ENCODE measurements at places on chromosomes 4 and X.

- no peak for DNase-seq
Observed at GRCh38 chrX:144716187-144716586, 531.1 kb upstream of the SPANXN1 start.

DNA sequence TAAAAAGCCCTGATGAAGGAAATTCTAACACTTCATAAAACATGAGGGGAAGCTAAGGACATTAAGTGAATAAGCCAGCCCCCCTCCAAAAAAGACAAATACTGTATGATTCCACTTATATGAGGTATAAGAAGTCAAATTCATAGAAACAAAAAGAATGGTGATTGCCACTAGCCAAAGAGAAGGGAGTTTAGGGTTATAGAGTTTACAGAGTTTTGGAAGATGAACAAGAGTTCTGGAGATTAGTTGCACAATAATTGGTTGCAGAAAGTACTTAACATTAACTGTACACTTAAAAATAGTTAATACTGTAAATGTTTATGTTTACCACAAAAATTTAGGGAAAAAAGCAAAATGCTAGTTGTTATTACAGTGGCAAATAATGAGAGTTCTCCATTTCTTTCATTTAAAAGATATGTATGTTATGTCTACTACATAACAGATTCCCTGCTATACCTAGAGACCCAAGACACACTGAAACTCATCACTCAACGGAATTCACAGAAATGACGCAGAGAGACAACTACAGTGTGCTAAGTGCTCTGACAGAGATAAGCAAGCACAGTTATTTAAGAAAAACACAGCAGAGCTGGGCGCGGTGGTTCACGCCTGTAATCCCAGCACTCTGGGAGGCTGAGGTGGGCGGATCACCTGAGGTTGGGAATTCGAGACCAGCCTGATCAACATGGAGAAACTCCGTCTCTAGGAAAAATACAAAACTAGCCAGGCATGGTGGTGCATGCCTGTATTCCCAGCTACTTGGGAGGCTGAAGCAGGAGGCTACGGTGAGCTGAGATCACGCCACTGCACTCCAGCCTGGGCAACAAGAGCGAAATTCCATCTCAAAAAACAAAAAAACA lies 37.2 kb downstream of the EIF4E start:
- DNase-seq = no peak

DNA sequence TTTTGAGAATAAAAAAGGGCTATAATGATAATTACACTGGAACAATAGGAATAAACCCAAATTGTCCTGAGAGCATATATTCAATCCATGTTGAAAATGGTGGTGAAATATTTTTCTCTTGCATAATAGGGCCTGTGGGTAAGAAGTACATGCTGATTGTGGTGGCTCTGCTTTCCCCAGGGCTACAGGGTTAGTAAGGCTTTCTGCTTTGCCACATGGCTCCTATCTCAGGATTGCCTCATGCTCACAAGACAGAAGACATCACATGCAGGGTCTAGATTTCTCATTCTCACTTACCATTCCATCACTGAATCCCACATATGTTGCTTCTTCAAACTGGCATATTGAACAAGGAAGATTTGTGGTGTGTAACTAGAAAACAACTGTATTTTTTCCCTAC lies 12.4 kb upstream of the VEGFC start:
- no peak for DNase-seq

- no peak for DNase-seq
Observed at GRCh38 chrX:148593146-148593545, 92.7 kb downstream of the AFF2 start.

DNA sequence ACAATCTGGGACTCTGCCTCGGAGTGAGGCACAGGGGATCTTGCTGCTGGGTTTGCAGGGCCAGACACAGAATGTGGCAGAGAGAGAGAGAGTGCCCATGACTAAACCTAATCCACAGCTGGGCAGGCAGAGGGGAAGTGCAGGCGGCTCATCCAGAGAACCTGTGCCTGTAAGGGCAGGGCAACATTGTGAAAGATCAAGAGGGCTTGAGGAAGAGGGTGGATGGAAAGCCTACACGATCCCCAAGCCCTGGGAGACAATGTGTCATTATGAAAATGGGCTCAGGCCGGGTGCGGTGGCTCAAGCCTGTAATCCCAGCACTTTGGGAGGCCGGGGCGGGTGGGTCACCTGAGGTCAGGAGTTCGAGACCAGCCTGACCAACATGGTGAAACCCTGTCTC lies 40.6 kb upstream of the TENM3 start:
- DNase-seq = no peak

DNA sequence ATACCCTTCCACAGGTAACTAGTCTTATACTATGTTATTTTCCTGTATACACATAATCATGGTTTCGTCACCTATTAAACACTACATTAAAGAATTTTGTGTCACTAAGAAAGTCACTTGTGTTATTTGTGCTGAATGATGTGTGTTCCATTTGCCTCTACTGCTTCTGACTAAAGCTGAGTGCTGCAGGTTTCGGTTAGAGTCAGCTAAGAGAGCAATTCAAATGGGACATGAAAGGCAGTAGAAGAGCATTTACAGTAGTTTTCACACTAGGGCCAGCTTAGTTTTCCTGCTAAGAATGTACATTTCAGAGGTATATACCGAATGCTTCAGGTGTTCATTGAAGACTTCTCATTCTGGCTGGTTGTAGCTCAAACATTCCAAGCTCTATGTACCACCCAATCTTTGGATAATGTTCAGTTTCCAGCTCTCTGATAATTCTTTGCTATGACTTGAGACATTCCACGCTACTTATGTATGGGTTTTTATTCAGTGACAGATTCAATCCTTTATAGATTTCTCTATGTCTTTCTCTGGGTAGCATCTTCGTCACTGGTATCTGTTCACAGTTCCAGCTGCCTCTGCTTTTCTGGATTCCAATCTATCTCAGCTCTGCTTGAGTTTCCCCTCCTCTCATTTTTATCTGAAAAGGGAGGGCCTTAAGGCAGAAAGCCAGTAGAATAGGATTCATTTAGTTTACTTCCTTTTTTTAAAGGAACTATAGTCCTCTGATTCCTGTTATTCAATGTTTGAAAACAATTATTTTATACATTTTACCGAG lies 164.4 kb downstream of the CXXC4 start:
- no peak for DNase-seq

GRCh38 chrX:3950373-3950772 lies 236.9 kb upstream of the PRKX start:
- DNase-seq = no peak

- DNase-seq = no peak
Observed at GRCh38 chrX:107678957-107679740, 50.8 kb downstream of the PRPS1 start.

Data from T47D (cell line).